Activated naive CD8-positive, alpha-beta T cell treated with anti-CD3 and anti-CD28 coated beads, Interleukin-2, amount 50 U/mL, for 24 hours (primary cell): ENCODE measurements at places on chromosomes 7 and 10.

DNA sequence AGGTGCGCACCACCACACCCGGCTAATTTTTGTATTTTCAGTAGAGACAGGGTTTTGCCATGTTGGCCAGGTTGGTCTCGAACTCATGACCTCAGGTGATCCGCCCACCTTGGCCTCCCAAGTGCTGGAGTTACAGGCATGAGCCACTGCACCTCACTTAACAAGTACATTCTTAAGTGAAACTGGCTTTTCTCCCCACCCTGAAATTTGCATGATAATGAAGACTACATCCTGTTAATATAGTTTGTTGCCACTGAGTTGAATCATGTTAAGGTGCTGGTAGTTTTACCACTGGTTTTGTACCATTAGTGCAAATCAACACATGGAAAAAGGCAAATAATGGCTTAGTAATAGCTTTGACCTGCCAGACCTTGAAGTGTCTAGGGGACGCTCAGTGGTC, 62.2 kb downstream of the MPLKIP start:
- DNase-seq, result no peak

GRCh38 chr7:150449206-150449952, 1.1 kb upstream of the GIMAP8 start:
- DNase-seq, result no peak

GRCh38 chr10:119365773-119366599, 158.6 kb downstream of the GRK5 start:
- DNase-seq, result no peak

GRCh38 chr7:4010923-4011656, 671.0 kb upstream of the FOXK1 start:
- DNase-seq, result no peak

DNA sequence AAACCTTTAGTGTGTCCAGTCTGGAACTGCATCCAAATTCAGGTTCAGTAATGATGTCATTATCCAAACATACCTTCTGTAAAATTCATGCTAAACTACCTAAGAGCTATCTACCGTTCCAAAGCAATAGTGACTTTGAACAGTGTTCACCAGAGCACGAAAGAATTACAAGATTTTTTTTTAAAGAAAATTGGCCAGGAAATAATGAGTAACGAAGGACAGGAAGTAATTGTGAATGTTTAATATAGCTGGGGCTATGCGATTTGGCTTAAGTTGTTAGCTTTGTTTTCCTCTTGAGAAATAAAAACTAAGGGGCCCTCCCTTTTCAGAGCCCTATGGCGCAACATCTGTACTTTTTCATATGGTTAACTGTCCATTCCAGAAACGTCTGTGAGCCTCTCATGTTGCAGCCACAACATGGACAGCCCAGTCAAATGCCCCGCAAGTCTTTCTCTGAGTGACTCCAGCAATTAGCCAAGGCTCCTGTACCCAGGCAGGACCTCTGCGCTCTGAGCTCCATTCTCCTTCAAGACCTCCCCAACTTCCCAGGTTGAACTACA, 694 bp upstream of the FAS start:
- no peak for DNase-seq

GRCh38 chr10:44043646-44044375, 341.1 kb downstream of the CXCL12 start:
- no peak for DNase-seq

DNA sequence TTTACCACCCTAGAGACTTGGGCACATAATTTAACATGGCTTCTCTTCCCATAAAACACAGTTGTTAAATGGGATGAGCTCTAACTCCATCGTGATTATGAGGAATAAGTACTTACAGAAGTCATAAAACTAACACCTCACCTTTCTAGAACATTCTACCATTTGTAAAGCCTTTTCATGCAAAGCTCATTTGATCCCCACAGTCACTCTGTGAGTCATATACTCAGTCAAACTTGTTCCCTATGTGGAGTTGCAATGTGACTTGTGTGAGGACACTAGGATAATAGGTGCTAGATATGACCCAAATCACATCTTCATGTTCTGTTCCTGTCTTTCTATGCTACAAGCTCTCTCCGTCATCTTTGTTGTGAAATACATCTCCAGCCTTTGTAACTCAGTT, 371.7 kb downstream of the WDR11 start:
- DNase-seq, result no peak
